Inflammatory macrophage (primary cell): ENCODE measurements at places on chromosomes 2 and 18.
A peak's percentile ranks its signal among the peaks of the same experiment; 100 is the strongest.

DNA sequence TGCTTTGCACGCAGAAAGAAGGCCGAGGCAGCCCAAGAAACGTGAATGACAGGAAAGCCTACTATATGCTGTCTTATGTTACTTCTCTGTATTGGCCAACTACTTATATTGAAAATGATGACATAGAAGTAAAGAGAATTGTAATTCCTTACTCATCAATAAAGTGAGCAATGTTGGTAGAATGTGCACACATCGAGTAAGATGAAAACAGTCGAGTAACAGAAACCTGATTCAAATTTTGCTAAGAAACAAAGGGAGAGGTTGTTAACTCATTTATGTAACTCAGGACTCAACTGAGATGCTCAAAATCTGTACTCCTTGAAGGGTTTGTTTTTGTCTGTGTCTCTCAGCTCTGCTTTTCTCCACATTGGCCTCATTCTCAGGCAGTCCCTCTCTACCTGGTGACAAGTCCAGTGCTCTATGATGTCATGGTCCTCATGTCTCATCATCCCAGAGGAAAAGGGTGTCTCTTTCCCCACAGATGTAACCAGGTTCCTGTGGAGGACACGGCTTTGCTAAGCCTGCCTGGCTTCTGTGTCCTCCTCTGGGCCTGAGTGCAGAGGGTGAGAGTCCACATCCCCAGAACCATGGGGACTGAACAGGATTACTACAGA lies 30.3 kb upstream of the CCDC93 start:
- DNase-seq = no peak

- no peak for DNase-seq
Measured at GRCh38 chr18:71597219-71597618, 946.9 kb downstream of the CBLN2 start.

- no peak for DNase-seq
Measured at GRCh38 chr2:234980451-234981187, 28.8 kb downstream of the SH3BP4 start.

GRCh38 chr2:44205169-44205568 lies 36.5 kb downstream of the PPM1B start:
- DNase-seq = no peak

DNA sequence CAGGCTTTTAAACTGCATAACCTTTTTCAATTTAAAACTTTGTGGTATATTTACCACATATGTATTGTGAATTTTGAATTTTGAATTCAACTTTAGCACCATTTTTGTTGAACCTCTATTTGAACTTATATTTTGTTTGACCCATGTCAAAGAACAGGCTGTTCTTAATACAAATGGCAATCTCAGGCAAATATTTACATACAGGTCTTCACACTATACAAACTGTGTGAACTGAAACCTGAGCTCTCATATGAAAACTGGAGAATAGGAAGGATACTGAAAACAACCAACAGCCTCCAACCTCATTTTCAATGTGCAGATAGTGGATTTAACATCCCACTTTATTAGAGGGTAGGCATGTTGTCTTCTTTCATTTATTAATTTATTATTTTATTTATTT lies 491.8 kb downstream of the KCNJ3 start:
- no peak for DNase-seq

DNA sequence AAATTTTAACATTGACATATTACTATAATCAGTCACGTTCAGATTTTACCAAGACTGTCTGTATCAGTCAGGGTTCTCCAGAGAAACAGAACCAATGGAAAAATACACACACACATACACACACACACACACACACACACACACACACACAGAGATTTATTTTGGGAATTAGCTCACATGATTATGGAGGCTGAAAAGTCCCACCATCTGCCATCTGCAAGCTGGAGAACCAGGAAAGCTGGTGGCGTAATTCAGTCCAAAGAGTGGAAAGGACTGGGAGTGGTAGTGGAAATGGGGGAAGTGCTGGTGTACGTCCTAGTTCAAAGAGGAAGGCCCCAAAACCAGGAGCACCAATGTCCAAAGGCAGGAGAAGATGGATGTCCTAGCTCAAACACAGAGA lies 166.4 kb downstream of the AKAIN1 start:
- no peak for DNase-seq

DNA sequence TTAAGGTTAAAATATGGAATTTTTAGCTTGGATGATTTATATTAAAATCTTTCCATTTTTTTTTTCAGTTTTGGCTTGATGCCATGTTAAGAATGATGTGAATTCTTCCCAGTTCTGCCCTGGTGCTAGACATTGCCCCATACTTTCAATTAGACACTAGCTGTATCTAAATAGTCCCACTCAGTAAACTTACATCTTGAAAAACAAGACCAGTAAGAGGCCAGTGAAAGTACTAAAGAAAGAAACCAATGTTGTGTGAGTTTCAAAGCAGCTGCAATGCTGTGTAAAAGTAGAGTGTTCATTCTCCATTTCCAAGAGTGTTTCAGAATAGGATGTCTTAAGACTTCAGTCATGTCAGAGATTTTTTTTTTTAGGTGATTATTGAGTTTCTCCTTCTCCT lies 40.0 kb upstream of the CYBRD1 start:
- DNase-seq = no peak

DNA sequence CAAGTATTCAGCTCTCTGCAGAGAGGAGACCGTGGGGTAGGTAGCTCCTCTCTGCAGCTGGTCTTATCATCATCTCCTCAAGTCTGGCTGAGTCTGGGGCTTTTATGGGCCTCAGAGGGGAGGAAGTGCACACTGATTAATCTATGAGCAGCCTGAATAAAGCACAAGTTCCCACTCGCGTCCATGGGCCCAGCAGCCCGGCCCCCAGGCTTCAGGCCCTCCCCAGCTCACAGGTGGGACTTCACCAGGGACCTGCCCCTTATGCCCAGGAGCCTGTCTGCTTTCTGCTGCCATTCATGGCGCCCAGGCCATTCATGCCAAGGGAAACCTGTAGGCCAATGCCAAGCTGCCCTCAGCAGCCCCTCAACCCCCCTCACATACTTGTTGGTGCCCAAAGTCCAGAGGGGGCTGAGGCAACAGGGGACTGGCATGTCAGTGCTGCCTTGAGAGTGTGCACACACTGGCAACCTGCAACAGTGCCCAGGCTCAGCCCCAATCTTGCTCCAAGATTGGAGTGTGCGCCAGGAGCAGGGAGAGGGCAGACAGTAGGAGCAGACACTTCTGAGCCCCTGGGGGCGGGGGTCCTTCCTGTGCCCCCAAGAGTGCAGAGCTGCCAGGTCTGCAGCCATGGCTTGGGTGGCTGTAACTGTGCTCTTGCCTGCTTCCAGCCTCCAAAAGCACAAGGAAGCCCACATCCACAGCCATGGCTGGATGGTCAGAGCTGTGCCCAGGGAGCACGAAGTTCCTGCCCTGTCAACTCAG lies 375.6 kb upstream of the VWC2L start:
- no peak for DNase-seq

- DNase-seq = no peak
Measured at GRCh38 chr2:215421859-215422461, 13.9 kb downstream of the FN1 start.

DNA sequence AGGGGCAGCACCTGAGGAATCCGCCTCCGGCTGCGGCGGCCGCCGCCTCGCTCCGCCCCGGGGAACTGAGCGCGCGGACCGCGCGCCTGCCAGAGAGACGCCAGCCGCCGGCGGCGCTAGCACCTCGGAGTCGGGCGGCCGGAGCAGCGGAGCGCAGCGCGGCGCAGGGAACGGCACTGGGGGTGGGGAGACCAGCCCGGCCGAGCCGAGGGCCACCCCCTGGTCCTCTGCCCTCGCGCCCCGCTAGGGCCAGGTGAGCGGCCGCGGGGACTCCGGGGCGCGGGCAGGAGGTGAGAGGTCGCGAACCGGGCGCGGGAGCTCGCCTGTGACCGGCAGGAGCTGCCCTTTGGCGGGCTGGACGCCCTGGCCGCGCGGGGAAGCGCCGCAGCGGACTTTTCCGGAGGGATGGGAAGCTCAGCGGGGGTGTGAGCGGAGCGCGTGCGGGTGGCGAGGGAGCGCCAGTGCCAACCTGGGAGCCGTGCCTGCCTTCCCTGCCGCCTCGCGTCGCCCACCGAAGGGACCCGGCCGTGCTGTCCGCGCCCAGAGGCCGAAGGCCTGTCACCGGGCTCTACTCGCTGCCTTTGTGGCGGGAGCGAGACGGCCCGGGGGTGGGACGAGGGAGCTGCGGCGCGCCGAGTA lies at the start of gene GREB1L:
GREB1L (plus strand) TSS at position 92 of the 639 bp plus-strand sequence. CDS start 141,287 bp downstream, outside the sequence.
- peak; percentile 0 for DNase-seq

DNA sequence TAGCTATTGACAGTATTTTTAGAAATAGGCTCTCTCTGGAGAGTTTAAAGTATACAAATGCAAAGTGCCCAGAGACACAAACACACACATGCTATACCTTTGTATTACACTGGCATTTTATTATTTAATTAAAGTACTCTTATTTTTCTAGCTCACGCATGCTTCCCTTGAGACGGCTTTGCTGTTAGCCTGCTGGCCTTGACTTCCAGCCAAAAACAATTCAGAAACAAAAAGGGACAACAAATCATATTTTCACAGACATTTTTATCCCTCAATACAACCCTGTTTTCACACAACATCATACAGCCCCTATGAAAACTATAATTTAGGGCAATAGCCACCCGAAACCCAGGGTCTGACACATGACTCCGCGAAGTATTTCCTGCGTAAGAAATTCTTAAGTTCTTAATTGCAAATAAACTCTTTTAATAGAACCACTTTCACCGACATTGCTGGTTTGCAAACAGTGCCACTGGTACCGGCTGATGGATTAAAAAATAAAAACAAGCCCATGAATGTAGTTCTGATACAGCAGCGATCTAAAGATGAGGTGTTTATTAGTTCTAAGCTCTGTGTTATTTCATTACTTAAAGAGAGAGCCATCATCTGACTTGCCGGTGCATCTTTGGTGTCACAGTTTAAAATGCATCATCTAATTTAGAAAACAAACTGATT lies 185.1 kb downstream of the TCF4 start:
- DNase-seq = no peak

DNA sequence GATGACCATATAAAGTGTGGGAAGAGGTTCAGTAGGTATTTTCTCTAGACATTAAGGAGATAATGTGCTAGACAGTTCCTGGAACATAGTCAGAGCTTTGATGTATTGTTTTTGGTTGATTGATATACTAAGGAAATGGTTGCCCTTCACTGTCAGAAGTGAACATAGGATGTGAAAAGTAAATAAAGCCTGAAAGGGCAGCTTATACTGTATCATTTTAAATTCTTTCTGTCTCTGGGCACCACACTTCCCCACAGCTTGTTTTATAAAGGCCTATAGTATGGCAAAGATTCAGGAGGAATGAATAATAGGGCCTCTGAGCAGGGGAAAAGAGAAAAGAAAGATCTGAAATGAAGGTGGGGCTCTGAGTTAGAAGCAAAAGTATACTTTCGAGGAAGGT lies 72.7 kb upstream of the ITPRID2 start:
- no peak for DNase-seq

DNA sequence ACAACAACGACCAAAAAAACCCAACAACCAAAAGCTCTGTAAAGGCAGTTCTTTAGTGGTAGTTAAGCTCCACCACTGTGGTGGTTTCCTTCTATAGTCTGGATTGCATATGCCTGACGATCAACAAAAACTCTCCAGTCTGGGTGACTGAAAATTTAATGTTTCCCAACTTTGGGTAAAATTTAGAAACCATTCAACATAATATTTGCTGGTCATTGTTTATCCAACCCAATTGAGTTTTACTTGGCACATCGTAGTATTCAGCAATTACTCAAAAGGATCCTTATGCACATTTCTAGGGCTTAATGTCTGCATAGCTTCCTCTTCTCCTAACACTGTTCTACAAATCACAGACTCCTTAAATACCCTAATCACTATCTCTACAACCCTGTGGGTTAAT lies 1080.2 kb upstream of the NRXN1 start:
- no peak for DNase-seq

DNA sequence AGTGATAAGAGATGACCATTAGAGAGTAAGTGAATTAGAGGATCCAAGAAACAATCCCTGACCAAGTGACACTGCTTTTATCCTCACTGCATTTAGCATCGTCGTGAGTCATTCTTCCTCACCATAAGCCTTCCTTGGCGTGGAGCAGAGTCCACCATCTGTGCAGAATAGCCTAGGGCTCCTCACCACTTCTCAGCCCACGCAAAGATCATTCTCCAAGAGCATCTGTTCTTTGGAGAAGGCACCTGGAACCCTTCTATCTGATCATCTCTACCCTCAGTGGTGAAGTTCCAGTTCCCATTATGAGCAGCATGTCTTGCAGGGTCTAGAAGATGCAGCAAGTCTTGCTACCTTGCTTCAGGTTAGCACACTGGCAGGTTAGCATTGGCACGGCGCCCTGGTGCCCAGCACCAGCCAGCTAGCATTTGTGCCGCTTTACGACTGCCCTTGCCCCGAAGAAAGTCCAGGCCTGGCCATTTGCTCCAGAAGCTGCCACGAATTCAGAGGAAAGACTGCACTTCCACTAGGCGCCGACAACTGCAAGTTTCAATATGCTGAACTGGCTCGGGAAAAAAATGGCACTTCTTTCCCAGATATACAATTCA lies 225.8 kb downstream of the TTC32 start:
- DNase-seq = no peak

DNA sequence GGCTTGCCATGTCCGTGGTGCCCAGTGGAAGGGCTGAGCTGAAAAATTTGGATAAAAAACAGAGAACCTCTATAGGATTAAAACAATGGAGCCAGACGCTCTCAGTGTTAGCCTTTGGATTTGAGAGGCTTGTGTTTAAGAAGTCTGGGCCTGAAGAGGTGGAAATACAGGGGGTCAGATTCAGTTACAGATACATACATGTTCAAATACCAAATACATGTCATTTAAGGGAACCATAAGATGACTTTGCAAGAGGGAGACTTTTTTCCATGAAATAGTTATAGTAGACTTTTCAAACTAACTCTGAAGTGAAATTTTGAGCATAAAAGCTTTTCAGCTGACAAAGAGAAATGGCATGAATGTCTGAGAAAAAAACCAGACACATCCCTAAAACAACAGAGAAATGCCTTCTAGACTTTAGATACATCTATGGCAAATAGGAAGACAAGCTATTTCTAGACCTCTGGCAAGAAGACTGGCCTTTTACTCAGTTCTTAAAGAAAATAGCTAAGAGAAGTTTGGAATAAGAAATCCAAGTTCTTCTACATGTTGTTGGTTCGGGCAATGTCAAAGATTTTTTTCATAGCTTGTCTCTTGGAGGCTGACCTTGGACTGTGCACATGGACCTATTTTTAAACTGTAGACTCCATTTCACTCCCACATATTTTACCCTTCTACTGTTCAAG lies 112.9 kb downstream of the LTBP1 start:
- no peak for DNase-seq

GRCh38 chr2:231394211-231395141 lies 1.0 kb upstream of the B3GNT7 start:
- no peak for DNase-seq

DNA sequence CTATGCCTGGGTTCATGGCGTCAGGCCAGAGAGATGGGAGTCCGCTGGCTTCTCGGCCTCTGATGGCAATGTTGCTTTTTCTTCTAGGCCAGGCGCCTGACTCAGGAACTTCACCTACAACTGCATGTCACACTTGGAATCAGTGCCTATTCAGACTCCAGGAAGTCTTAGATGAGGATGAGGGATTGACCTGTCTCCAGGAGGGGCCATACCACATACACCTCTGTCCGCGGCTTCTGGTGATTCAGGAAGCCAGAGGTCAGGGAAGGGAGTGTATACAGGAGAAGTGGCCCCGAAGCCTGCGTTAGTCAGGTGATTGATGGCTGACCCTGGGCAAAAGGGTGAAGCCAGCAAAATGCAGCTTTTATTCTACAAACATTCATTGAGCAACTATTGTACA lies 109.1 kb upstream of the RMDN2 start:
- no peak for DNase-seq
